LHCN-M2 (cell line): ENCODE measurements at places on chromosomes 13 and 19.
A peak's percentile ranks its signal among the peaks of the same experiment; 100 is the strongest.

- DNase-seq = no peak
Measured at GRCh38 chr19:11252665-11253355, 9.5 kb downstream of the DOCK6 start.

- peak; percentile 37 for DNase-seq
Measured at GRCh38 chr13:101530293-101530692, 77.8 kb downstream of the ITGBL1 start.

DNA sequence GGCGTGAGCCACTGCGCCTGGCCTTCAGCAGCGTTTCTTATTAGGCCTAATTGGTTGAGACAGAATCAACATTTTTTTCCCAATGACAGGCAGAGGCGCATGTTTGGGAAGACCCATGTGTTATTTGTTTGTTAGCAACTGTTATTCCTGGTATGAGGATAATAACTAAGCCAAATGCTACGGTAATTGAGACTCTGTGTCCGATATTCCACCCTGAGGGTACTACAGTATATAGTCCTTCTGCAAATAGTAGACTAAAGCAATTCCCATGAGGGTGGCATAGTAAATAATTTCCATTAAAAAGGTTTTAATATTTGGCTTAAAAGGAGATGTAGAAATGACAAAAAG is 18.4 kb upstream of the CCL25 start:
- no peak for DNase-seq

GRCh38 chr19:42253245-42254088 is 1.5 kb downstream of the ERF start:
- peak; percentile 53 for DNase-seq

DNA sequence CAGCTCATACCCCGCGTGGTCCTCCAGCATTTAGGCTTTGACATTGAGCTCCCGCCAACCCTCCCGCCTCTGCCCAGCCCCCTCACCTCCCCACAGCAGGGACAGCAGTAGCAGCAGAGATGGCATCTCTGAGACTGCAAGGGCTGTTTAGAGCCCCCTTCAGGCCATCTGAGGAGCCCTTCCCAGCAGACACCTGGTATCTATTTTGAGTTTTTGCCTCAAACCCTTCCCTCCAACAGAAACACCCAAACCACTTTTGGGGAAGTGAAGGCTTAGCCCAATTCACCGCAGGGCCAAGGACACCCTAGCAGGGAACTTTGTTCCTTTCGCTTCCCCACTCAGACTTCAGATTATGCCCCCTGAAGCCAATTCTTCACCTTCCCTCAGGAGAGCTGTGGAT is 6.3 kb upstream of the ZNF175 start:
- no peak for DNase-seq

DNA sequence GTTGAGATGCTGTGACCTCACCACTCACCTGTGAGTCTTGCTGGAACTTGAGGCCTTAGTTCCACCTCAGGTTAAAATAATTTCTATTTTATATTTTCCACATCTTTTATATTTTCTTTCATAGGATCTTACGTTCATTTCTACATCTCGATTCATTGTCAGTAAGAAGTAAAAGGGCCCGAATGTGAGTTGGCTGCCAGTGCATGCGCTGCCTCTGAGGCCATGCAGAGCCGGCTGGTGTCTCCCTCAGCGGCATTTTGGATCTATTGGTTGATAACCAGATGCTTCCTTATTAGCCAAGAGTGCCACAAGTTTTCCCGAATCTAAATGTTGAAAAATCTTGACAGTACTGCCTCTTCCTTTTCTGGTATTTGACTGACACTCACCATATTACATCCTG is 347.3 kb downstream of the TEX29 start:
- no peak for DNase-seq

DNA sequence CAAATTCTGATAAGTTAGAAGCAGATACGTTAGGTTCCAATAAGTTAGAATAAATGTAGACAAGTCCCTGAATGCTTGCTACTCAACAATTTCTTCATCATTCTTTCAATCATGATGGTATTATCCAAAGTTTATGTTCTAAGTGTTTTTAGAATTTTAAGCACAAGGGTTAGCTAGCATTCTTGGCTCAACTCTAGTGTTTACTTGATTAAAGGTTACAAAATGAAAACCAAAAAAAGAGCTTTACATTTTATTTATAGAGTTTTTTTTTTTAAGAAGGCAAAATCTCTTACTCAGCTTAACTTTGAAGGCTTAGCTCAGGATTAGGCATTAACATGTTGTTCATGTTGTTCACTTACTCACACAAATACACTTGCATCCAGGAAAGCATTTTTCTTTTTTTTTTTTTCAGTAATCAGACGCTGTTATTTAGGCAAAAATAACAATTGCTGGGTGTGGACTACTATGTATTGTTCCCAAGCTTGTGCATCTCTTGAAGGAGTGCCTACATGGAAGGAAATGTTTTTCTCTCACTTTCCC is 420.6 kb downstream of the DCT start:
- no peak for DNase-seq

- DNase-seq = no peak
Measured at GRCh38 chr19:41860419-41861115, 512 bp downstream of the RPS19 start.

DNA sequence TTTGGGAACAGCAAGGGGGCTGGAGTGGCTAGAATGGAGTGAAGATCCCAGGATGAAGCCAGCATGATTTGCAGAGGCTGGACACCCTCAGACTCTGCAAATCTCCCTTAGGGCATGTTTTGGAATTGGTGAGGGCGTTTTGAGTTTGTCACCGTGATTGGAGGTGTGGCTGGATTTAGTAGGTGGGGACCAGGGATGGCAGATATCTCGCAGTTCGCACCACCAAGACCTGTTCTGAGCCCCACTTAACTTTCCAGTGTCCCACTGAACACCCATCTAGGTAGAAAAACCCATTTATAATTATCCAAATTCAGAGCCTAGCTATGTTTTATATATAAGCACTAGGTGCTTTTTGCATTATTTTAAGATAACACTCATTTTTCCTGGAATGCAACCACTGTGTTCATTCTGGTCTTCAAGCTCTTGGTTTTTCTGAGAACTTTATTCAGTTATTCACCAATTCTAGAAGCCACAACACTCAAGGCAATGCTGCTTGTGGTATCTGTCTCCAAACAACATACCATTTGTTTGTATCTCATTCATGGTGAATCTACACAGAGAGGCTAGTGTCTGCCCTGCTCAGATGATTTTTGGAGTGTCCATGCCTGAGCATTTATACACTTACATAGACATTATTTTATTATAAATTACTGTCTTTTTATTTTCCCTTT is 3.0 kb upstream of the NANOS2 start:
- no peak for DNase-seq

DNA sequence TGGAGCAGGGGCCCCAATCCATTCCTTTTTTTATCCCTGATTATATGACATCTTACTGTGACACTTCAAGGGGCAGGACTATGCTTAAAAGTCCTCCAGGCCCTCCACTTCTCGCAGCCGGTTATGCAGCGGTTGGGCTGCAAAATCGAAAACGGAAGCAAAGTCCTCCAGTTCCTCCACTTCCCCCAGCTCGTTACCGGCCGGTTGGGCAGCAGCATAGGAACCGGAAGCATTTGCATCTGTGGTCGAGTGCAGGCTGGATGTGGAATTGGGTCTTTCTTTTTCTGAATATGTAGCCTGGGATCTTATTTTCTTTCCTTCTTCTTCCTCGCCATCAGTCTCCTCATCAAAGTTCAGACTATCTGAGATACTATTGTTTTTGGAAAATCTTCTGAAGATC is 46.1 kb downstream of the OXGR1 start:
- no peak for DNase-seq

DNA sequence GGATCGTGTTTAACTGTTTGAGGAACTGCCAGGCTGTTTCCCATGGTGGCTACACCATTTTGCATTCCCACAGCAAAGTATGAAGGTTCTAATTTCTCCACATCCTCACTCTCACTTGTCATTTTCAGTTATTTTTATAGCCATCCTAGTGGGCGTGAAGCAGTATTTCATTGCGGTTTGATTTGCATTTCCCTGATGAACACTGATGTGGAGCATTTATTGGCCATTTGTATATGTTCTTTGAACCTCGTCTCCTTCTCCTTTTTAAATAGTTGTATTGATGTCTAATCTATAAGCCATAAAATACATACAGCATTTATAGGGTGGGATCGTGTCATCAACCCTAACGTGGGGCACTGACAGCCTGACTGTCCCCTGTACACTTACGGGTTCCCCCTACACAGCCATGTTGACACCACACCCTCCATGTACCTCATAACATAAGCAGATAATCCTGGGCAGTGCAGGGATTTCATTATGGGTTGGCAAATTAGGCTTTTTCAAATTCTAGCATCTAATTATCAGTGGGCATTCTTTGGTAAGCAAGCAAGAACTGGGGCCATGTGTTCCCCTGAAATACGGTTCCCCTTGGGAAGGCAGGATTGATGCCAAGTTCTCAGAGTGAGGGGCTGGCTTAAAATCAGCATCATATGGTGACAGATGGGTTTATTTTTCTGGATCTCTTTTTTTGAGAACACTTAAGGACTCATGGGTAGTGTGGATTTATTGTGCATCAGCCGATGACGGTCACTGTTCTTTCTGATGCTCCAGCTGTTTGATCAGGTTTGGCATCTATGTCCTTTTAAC is 11.6 kb upstream of the ZBTB45 start:
- DNase-seq = no peak

GRCh38 chr19:32287086-32287485 is 58.3 kb upstream of the ZNF507 start:
- no peak for DNase-seq

- DNase-seq = peak; percentile 42
Measured at GRCh38 chr13:75050419-75051046, 431.4 kb downstream of the TBC1D4 start.

- DNase-seq = peak; percentile 59
Measured at GRCh38 chr13:32051156-32051555, 19.6 kb downstream of the FRY start.

DNA sequence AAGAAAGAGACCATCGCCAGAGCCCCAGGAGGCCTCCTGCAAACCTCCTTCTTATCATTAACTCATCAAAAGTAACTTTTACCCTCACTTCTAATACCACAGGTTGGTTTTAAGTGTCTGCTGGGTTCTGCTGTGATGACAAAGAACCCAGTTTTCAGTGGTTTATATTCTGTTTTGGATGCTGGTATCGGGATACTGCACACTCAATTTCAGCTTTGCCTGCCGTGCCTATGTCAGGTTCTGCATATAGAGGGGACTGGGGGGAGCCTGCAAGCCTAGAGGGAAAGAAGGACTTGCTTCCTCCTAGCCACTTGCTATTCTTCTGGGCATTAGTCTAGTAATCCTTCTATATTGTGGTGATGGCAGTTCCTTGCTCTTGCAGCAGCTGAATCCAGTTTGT is 242.4 kb downstream of the KCNRG start:
- no peak for DNase-seq
